ENCODE measurements at places on chromosomes 16 and 17.

- DNase-seq: no peak
These were observed 48.1 kb upstream of the TMEM97 start for GRCh38 chr17:28270926-28271325.

- no peak for DNase-seq
These were observed 11.1 kb downstream of the CBFA2T3 start for GRCh38 chr16:88965826-88966480.

GRCh38 chr17:57982452-57983170 is 5.4 kb downstream of the VEZF1 start:
- DNase-seq: no peak

GRCh38 chr17:44219616-44220212 is at the start of gene UBTF:
Gene UBTF, minus strand, starts transcription at chr17:44219675. Its CDS starts 1,446 bp downstream, at chr17:44218229.
- DNase-seq: peak; percentile 67

GRCh38 chr17:46908068-46908737 is 14.8 kb upstream of the GOSR2 start:
- no peak for DNase-seq

DNA sequence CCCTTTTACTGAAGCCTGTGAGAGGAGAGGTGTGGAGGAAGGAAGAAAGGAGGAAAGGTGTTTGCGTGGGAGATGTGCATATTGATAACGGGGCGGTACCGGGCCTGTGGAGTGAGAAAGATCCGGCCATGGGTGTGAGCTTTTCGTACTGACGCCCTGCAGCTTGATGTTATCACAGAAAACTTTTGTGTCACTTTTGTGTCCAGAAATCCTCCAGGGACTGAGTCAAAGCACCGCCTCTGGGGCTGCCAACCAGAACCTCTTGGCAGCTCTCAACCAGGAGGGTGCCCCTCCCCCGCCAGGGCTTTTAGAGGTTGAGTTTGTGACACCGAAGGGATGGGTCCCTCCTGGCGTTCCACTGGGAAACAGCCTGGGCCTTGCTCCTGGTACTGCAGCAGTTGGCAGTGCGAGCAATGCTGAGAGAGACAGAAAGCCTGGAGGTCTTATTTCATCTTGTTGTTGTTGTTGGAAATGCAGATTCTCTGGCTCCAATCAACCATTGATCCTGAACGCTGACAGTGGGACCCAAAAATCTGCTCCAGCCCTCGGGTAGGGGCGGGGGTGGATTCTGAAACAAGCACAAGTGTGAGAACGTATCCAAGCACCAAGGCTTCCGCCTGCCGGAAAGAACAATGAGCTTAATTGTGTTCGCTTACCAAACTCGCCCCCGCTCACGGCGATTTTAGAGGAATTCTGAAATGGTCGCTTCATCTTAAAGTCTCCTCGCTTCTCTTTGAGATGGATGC is 65.0 kb downstream of the CRISPLD2 start:
- DNase-seq: peak; percentile 4

- DNase-seq: no peak
These were observed 17.5 kb downstream of the HELZ start for GRCh38 chr17:67227488-67227887.
